Left ventricle myocardium inferior (tissue), 1 donor: ENCODE measurements at places on chromosomes 3 and 15.

- no peak for DNase-seq
These were observed 6.2 kb downstream of the HLTF start for GRCh38 chr3:149080011-149080698.

GRCh38 chr3:107756649-107757048 is 233.9 kb downstream of the BBX start:
- DNase-seq: no peak

DNA sequence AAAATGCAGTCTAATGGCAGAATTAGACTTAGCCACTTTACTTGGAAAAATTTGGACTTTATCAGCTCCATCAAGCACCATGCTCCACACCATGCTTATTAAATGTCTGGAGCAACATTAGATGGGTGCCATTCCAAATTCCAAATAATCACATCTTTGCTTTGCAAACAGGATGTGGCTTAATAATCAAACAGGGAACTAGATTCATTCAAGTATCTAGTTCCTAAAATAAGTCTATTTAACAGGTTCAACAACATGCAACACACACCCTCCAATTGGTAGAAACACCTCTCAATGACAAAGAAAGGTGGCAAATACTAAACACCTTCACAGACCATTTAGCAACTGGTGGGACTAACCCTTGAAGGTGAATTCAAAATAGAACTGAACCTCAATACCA is 3.5 kb downstream of the HEXA start:
- no peak for DNase-seq

DNA sequence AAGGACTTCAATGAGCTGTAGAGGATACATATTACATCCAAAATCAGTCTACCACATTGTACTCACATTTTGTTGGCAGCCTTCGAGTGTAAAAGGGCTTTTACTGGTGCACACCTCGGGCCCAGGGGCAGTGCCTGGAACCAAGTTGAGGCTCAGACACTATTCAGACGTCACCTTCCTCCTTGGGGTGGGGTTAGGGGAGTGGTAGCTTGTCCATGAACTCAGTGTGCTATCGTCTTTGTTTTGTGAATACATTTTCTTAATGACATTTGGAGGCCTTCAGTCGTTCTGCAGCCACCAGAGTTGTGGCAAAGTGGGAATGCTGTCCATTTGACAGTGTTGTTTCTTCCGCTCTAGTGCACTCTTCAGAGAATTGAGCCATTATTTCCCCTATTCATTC is 114.2 kb downstream of the PGPEP1L start:
- no peak for DNase-seq

GRCh38 chr3:97815149-97815917 is 6.5 kb upstream of the CRYBG3 start:
- no peak for DNase-seq

DNA sequence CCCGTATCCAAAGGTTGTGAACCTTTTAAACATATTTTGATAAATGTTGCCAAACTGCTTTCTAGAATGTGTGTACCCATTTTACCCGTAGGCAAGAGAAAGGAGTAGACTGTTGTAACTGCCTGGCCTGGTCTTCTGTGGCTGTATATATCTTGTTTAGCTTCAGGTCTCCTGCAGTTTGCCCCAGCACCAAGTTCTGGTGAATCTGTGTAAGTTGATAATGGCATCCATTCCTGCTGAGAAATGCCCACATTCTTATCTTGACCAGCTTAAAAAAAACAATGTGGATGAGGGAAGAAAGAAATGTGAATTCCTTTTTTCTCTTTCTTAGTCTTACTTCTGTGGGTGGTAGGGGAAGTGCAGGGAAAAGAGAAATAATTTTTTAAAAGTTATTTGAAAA is 53.3 kb upstream of the TLE3 start:
- DNase-seq: no peak

DNA sequence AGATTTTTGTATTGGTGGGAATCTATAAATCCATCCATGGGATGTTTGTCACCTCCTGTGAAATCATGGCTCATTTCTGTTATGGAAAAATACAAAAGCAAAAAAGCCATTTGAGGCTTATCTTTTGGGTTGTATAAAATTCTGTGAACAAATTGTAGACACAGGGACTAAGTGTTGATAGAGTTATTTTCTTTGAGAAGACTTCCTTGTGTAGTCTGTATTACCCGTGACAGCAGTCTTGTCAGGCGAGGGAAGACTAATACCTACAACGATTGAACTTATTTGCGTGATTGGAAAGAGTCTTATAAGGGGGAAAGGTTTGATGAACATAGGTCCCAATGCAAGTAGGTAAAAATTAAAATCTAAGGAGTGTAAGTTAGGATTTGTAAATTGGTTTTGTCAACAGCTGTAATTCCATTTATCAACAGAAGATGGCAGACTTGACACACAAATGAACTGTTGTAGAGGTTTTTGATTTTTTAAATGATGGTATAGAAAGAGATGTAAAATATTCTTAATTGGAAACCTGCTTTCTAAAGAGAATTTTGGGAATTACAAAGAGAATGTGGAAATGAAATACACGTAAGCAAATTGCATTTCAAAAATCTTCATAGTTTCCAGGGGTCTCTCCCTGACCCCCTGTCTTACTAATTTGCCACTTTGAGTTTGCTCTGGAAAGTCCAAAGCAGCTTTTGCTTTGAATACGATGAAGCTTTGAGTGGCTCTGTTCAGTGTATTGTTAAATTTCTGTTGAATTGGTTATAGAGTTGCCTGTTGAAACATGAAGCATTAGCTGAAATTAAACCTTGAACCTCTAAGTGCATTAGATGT is 33.2 kb downstream of the SLC25A26 start:
- no peak for DNase-seq

DNA sequence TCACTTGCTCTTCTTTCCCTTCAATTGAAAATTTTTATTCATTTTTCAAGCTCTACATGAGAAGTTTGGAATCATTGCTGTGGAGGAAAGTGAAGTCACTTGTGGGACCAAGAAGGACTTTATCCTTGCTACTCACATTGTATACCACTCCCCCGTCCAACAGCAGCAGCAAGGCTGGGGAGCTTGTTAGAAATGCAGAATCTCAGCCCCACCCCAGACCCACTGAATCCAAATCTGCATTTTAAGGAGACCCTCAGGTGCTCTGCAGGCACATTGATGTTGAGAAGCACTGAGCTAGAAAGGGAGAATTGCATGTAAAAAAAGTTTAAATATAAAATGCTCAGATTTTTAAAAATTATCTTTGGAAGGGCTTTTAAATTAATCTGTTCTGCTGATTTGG is 202.3 kb upstream of the MRPL3 start:
- DNase-seq: no peak

DNA sequence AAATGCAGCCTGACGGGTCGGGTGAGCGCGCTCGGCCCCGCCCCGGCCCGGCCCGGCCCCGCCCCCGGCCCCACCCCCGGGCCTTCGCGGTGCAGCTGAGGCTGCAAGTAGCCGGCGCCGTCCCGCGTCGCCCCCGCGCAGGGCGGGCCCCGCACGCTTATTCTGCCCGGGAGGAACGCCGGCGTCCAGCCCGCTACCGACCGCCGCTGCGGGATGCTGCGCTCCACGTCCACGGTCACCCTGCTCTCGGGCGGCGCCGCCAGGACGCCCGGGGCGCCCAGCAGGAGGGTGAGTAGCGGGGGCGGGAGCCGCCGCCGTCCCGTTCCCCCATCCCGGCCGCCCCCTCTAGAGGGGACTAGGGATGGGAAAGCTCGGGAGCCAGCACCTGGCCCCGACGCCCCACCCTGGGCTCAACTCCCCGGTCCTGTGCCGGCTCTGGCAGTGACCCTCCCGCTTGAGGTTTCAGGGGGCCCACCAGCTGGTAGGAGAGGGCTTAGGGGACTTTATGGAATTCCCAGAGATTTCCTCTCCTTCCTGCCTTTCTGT is at the start of gene MYZAP:
TSS of gene MYZAP (plus strand) at position 83 of the 546 bp plus-strand sequence. CDS start at position 214, 131 bp downstream.
- peak; percentile 76 for DNase-seq

- no peak for DNase-seq
These were observed 755.5 kb upstream of the SEMA6D start for GRCh38 chr15:46961795-46962194.

- peak; percentile 15 for DNase-seq
These were observed 34.6 kb upstream of the CACNA2D3 start for GRCh38 chr3:54087581-54088410.

- no peak for DNase-seq
These were observed 96.6 kb downstream of the EFL1 start for GRCh38 chr15:82165948-82166376.

DNA sequence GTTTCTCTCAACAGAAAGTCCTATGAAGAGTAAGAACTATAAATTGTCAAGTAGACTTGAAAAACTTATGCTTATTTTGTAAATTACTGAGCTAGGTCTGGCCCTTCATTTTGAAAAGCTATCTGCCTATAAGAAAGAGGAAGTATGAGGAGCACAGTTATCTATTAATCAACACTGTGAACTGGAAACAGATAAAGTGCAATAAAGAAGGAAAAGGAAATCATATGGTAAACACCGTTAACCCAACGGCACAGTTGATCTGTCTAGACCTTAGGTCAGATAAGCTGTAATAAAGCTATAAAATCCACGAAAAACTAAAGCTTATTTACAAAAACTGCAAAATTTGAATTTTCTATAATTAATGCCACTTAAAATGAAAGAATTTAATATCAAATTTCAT is 242.5 kb downstream of the ZBTB20 start:
- DNase-seq: no peak

GRCh38 chr3:194688200-194688740 is 2.6 kb downstream of the FAM43A start:
- DNase-seq: peak; percentile 56

- DNase-seq: no peak
These were observed 260.5 kb upstream of the ZPLD1 start for GRCh38 chr3:102174312-102174712.

GRCh38 chr3:195187609-195188425 is 83.1 kb downstream of the XXYLT1 start:
- DNase-seq: no peak

- DNase-seq: no peak
These were observed 79.4 kb upstream of the CNTN3 start for GRCh38 chr3:74693696-74694393.

- DNase-seq: no peak
These were observed 16.3 kb upstream of the MB21D2 start for GRCh38 chr3:192933779-192934460.

GRCh38 chr3:79245284-79246138 is 522.3 kb downstream of the ROBO1 start:
- no peak for DNase-seq

DNA sequence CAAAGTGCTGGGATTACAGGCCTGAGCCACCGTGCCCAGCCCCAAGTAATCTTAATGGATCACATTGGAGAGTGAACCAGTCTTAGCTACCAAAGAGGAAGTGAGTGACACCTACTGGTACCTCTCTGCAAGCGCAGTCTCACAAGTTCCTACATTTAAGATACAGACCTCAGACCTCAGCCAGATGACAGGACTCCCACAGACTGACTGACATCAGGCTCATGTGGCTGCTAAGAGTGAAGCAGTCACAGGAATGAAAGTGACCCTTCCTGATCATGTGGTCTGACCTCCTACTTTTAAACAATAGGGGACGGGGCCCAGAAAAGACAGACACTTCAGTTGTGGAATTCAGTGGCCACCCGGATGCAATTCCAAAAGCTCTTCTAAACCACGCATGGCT is 36.3 kb upstream of the GNB5 start:
- DNase-seq: peak; percentile 43
